ENCODE measurements at places on chromosomes 7 and 10.
A peak's percentile ranks its signal among the peaks of the same experiment; 100 is the strongest.

DNA sequence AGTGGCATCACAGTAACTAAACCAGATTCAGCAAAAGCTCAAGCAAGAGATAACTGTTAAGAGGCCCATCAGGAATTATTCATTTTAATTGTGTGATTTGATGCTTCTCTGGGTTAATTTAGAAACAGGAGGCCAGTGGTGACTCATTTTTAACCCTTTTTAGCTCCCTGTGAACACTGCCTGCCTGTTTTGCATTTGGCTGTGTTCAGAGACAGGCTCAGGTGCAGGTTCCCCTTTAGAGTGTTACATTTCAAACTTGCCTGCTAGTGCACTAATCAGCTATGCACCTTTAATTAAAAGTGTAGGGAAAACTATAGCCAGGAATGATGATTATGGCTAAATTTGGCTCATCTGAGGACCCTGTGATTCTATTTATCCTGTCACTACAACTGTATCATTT lies 6.5 kb downstream of the STAMBPL1 start:
- no peak for DNase-seq

DNA sequence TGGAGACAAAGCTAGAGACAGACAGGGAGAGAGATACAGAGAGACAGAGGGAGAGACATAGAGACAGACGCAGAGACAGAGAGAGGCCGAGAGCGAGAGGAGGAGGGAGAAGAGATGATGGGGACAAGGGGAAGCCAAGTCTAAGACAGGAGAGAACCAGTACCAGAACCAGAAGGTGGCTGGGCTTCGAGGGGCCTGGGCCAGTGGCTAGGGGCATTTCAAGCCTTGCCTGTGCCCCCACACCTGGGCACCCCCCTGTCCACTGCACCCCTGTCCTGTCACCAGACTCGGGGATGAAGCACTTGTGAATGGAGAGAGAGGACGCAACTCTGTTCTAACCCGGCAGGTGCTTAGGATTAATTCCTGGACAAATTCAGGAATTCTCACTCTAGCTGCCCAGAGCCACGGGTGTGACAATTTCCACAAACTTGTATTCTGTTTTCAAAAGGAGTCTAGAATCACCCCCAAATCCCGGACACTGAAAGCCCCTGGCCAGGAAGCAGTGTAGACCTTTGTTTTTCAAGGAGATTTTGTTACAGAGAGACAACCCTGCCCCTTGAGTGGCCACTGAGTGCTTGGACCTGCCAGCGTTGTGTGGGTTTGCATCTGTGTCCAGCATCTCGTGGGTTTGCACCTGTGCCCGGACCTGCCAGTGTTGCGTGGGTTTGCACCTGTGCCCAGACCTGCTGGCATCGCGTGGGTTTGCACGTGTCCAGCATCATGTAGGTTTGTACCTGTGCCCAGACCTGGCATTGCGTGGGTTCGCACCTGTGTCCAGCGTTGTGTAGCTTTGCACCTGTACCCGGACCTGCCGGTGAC lies 157.3 kb downstream of the WDR37 start:
- no peak for DNase-seq

DNA sequence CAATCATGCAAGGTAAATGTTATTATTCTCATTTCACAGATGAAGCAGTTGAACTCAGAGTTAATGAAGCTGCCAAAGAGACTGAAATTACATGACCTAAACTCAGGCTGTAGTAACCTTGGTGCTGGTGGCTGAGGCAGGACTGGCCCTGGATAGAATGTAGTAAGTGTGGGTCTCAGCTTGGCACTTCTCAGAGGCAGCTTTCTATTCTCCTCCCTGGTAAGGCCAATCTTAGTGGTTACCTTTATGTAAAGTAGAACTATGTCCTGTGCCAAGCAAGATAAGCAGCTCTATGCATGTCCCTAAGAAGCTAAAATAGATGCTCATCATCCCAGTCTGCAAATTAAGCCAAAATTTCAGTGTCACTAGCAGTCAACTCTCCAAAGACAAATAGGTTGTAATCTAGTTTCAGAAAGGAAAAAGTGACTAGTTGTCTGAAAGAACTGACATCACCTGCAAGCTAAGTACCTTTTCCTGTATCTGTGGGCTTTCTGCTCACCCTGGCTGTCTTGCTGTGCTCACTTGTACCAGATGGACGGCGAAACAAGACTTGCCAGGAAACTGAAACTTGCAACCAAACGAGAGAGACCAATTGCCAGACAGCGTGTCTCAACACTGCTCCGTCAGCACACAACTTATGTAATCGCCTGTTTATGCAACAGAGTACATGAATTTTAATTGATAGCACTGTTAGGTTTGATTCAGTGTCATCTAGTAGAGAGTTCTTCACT lies 43.7 kb downstream of the CH25H start:
- peak; percentile 96 for DNase-seq

- no peak for DNase-seq
Measured at GRCh38 chr7:80216996-80217842, 82.6 kb downstream of the GNAI1 start.

GRCh38 chr10:127695431-127695830 lies 41.6 kb upstream of the FOXI2 start:
- DNase-seq = no peak

DNA sequence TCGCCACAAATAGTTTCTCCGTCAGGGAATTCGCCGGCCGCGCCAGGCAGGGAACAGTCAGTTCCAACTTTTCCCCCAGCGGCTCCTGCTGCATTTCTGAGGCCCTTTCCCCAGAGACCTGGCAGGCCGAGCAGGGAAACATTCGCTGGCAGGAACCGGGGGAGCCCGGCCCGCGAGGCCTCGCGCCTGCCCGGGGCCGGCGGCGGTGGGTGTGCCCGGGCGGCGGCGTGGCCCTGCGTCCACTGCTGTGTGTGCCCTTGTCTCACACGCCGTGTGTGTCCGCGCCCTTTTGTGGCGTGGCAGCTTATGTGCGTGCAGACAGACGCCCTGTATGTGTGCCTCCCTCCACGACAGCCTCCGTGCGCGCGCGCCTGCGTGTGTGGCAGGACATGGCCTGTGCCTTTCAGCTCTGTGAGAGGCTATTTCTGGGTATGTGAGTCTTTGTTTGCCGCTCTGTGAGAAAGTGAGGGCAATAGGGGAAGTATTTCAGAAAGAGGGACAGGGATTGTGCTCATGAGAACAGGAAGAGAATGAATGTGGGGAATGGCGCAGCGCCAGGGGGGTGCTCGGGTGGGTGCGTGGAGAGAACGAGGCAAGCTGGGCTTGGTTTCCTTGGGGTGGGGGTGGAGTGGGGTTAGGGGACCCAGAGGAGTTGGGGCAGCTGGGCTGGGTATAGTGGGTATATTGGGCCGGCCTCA lies 689 bp upstream of the SMARCD3 start:
- no peak for DNase-seq

DNA sequence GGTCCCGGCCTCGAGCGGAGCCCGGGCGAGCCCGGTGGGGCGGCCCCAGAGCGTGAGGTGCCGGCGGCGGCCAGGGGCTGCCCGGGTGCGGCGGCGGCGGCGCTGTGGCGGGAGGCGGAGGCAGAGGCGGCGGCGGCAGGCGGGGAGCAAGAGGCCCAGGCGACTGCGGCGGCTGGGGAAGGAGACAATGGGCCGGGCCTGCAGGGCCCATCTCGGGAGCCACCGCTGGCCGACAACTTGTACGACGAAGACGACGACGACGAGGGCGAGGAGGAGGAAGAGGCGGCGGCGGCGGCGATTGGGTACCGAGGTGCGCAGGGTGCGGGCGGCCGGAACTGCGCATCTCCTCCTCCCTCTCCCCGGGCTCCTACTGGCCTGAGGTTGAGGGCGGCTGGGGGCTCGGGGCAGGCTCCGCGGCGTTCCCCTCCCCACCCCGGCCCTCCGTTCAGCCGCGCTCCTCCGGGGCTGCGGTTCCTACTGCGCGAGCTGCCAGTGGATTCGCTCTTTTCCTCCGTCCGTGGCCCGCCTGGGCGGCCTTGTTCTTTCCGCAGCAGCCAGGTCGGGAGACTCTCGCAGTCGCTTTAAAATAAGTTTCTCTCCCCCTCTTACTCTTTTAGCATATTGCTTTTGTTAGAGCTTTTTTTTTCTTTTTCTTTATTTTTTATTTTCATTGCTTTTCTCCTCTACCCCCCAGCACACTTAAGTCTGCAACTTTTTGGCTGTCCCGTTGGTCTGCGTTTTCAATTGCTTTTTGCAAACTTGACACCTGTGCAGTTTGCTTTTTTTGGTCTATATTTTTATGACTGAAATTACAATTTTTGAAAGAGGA lies 600 bp downstream of the SIRT1 start:
- peak; percentile 70 for DNase-seq

DNA sequence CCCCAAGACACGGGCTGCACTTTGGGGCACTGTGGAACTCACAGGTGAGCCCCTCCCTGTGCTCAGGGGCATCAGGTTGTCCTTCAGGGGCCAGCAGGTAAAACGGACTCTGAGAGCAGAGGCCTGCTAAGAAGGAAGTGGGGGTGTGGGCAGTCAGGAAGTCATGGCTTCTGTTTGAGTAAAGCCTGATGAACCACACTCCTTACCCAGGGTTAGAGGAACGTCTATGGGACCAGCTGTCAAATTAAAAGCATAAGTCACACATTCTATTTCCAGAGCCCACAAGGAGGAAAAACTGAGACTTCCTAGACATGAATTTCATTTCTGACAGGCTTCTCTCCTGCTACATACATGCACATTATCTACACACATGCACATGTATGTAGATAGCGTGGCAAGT lies 616.4 kb downstream of the SDK1 start:
- no peak for DNase-seq

DNA sequence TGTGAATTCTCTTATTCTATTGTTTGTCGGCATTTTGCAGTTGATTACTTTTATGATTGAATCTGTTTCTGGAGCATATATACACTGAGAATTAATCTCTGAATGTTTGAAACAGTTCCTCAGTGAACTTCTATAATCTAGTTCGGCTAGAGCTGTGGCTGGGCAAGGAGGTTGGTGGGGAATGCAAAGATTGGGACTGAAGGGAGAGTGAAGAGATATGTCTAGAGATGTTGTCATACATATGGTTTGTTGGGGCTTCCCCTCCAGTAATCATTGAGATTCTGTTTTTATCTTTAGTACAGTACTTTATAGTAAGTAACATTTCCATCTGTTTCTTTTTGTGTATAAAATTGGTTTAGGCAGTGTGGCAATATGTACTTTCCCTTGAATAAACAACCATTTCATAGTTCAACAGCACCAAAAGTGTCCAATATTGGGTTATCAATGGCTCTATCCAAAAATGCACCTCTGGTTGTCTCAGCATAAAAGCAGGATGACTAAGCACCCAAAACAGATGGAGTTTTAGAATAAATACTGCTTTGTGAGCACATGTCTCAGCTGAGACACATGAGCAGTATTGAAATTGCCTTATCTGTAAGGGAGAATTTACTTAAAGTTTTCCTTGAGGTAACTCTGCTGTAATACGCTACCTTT lies 36.7 kb downstream of the WAC start:
- no peak for DNase-seq

All from MM.1S (cell line).